Activated CD4-positive, alpha-beta T cell treated with anti-CD3 and anti-CD28 coated beads, Interleukin-2, amount 10 ng/mL, durations not matched to agents 7 days and 5 days (primary cell): ENCODE measurements at places on chromosomes 6 and 20. TPM values are rescaled to one million over a fixed set of nuclear protein-coding genes. Genes with fewer than 3 reads are reported as not detected.

The KCNQ5 gene
- total RNA-seq = 3.9 TPM

DNA sequence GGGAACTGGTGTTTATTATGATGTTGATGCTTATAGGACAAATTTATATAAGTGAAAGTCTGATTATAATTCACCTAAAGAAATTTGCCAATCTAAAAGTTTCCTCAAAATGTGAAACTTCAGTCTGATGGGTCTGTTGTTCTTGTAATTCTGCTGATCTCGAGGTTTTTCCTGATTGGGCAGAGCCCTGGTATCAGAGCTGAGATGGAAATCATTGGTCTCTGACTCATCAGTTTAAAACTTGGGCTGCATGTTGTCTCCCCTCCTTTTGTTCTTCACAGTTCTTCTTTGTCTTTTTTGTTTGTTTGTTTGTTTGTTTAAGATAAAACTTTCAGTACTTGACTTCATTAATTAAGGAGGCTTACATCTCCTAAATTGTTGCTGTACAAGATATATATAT is 5.9 kb downstream of the SMAP1 start:
- peaks cover 69% of the 10 kb centered on the region for H3K4me1 ChIP-seq
- H3K36me3 ChIP-seq = peaks cover 39% of the 10 kb centered on the region

GRCh38 chr20:33606118-33606771 is 55.9 kb upstream of the C20orf144 start:
- no peak overlapping the region for H3K27ac ChIP-seq
- H3K27me3 ChIP-seq = no peaks in the 10 kb centered on the region
- no peak for DNase-seq

DNA sequence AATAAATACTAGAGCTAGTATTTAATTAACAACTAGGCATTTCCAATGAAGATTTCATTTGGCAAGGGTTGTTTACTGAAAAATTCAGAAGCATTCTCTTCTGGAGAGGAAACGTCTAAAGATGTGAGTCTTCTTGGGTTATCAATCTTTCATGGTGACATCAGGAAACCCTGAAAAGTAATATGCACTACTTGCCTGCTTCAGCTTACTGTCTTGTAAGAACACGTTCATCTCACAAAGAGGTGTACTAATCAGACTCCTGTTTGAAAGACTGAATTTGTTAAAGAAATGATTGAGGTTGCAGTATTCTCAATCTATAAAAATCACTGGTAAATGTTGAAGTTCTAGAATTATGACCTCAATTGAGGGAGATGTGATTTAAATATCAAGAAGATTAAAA is 16.9 kb downstream of the PLEKHG1 start:
- no peaks in the 10 kb centered on the region for H3K36me3 ChIP-seq
- no peak overlapping the region for H3K27ac ChIP-seq
- H3K4me3 ChIP-seq = no peak overlapping the region
- DNase-seq = no peak
- no peaks in the 10 kb centered on the region for H3K4me1 ChIP-seq
- H3K27me3 ChIP-seq = peaks cover 11% of the 10 kb centered on the region

- no peak overlapping the region for H3K27ac ChIP-seq
- no peaks in the 10 kb centered on the region for H3K36me3 ChIP-seq
- peaks cover 3% of the 10 kb centered on the region for H3K27me3 ChIP-seq
- no peaks in the 10 kb centered on the region for H3K4me1 ChIP-seq
- no peak for DNase-seq
Measured at GRCh38 chr6:142240179-142240578, 61.6 kb upstream of the ADGRG6 start.
